ENCODE measurements at places on chromosomes 12 and 14.

GRCh38 chr14:61119006-61119405 is 138.0 kb downstream of the SLC38A6 start:
- no peak for DNase-seq

GRCh38 chr14:68805414-68805813 is 12.5 kb upstream of the ZFP36L1 start:
- no peak for DNase-seq

DNA sequence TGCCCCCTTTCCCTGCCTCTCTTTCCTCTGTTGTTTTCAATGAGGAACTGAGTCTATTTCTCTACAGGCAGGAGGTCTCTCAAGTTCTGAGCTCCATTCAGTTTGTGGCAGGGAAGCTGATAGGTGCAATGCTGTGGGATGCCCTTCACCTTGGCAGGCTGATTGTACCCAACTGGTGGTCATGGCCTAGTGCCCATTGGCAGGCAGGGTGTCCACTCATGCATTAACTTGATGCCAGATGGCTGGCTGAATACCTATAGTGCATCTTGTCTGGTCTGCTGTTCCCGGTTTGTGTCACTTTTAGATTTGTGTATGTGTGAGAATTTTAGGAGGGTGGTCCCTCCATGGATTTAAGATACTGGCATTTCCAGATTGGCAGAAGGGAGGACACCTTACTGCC is 20.0 kb upstream of the ITGA5 start:
- no peak for DNase-seq

GRCh38 chr12:51994959-51995358 is 11.8 kb upstream of the TAMALIN start:
- DNase-seq, result no peak

DNA sequence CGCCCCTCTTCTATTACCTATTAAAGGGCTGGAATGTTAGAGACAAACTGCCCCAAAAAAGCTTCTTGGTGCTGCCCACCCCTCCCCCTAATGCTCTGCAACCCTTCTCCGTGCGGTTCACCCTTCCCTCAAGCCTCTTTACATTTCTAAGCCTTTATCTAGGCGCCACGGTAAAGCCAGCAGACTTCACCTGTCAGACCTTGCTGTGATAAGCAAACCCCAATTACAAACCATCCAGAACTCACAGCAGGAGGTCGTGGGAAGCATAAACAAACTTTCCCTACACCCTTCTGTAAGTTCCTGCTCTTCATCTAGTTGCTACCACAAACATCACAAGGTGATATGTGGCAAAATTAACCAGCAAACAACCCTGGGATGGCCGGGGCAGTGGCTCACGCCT is 56.8 kb downstream of the MOK start:
- DNase-seq, result no peak

DNA sequence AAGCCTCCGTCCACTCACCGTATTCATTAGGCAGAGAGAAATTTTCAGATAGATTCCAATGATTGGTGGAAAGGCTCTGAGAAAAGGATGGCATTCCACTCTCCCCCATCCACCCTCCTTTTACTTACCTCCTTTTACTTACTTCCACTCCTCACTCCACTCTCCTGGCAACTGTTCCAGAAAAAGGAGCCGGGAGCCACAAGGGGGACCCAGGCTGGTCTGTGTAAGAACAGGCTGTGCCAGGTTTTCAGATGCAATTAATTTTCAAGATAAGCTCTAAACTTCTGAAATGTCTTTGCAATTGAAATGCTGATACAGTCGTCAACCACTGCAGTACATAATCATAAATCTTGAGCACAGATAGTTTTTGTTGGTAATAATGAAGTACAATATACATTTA is 248.8 kb downstream of the ANO6 start:
- DNase-seq, result no peak

- DNase-seq, result no peak
Observed at GRCh38 chr14:89004166-89004565, 179.7 kb downstream of the TTC8 start.

DNA sequence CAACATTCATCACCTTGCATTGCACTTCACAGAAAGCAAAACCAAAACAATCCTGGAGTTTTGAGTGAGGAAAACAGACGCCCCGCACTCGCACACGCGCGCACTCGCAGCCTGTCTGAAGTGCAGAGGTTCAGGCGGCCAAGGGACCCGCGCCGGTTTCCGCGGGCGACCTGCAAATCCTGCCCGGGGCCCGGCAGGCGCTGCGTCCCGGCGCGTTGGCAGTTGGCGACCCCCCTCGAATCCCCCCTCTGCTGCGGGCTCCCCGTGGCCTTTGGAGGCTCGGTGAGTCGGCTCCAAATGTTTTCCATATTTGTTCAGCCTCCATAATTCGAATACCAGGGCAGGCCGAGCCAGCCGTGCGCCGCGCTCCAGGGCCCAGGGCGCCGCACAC is at the start of gene SSPN:
Gene SSPN, plus strand, starts transcription at position 324 of the 391 bp plus-strand sequence. CDS start 100 bp downstream, outside the sequence.
- no peak for DNase-seq

DNA sequence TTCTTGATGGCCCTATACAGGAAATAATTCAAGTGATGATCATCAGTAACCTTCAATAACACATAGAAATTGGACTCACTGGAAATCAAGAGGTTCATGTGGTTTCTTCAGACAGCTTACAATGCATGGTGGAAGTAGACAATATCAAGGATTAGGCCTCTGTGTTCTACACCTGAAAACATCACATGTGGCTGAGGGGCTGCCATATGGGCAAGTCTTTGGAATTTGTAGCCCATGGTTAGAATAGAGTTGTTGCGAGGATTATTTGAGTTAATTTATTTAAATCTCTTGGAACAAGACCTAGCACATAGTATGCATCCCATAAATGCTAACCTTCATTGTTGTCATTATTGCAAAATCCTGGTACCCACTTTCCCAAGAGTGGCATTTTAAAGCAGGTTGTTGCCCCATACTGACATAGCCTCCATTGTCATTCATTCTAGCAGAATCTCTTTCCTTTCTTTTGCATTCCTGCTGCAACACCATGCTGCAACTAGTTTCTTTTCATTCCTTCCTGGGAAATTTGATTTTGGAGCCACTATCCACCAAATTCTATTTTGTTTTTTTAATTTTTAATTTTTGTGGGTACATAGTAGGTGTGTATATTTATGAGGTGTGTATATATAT is 352.7 kb upstream of the NAV3 start:
- no peak for DNase-seq

DNA sequence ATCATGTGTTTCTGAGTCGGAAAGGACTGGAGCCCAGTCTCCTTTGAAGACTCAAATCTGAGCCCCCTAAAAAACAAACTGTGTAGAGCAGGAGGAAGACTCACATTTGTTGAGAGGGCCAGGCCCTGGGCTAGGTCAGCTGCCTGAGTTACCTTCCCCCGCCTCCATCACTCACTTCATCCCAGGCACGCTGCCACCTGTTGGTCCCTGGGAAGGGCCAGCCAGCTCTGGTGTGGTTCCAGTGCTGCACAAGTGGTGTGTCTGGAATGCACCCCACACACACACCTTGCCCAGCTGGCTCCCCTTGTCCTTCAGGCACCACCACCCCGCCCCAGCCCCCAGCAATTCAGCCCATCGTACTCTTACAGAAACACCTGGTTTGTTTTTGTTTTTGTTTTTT is 9.0 kb downstream of the MVK start:
- no peak for DNase-seq

DNA sequence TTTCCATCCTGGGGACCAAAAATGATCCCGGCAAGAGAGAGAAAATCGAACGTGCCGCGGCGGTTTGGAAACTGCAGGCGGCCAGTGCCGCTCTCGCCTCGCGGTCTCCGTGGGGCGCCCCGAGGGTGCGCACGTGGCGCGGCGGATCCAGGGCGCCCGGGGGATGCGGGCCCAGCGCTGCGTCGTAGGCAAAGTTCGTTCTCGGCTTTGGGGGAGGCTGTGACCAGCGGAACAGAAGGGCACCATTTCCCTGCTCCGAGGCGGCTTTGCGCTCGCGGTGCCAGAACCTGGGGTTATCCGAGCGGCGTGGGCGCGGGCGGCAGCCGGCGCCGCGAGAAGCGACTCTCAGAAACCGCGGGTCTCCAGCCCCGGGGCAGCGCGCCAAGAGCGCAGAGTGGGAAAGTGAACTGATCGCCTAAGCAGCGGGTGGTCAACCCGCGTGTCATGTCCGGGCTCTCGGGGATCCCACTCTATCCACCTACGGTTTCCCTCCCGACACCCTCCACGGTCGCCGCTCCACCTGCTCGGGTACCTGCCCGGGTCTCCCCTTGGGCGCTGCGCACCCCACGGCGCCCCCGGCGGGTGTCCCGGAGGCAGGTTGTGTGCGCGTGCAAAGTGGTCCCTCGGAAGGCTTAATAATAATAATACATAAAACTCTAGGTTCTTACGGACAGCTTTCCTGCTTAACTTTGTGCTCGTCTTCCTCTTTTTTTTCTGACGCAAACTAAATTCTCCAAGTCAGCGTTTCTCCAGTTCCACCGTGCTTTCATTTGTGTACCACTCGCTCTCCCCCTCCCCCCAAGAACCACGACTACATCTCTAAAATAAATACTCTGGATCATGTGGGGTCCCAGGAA is 1.2 kb downstream of the ESRRB start:
- DNase-seq, result no peak

Data from D721Med (cell line).